ENCODE measurements at places on chromosomes 4 and X. TPM values are rescaled to one million over a fixed set of nuclear protein-coding genes. Genes with fewer than 3 reads are reported as not detected.
A peak's percentile ranks its signal among the peaks of the same experiment; 100 is the strongest.

- no peak for DNase-seq
Observed at GRCh38 chr4:8000721-8001491, 61.2 kb upstream of the AFAP1 start.

GRCh38 chrX:132631579-132632232 lies 142.9 kb upstream of the MBNL3 start:
- DNase-seq: no peak

DNA sequence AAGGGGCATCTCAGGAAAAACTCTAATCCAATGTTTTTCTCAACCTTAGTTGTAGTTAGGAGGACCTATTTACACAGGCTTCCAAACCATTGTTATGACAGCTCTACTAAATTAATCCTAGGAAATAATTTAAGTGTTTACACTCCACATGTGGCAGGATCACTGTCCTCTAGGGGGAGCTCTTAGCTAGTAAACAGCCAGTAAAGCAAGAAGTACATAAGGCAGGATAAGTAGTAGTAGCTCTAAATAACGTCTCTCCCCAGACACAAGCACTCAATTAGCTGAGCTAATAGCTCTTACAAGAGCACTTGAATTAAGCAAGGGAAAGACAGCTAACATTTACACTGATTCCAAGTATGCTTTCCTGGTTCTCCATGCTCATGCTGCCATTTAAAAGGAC lies 37.3 kb downstream of the NUDT11 start:
- DNase-seq: peak; percentile 30

- no peak for DNase-seq
Observed at GRCh38 chr4:52755426-52755825, 4.2 kb upstream of the ERVMER34-1 start.

DNA sequence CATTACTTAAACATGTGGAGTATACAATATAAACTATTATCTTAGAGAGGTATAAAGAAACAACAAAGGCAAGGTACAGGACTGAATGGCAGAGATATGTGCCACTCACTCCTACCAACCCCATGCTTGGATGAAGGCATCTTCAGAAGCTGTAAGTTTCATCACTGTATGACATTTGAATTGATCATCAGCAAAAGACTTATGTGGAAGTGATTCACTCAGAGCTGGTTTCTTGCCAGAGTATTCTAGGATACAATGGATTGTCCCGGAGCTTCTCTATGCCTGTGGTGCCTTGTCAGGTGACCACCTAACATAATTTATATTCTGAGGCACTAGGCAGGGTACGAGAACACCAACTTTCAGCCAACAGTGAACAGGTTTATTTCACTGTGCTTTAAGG lies 392.2 kb downstream of the PPP1R2C start:
- no peak for DNase-seq

- no peak for DNase-seq
Observed at GRCh38 chr4:61173799-61174198, 26.3 kb upstream of the ADGRL3 start.

DNA sequence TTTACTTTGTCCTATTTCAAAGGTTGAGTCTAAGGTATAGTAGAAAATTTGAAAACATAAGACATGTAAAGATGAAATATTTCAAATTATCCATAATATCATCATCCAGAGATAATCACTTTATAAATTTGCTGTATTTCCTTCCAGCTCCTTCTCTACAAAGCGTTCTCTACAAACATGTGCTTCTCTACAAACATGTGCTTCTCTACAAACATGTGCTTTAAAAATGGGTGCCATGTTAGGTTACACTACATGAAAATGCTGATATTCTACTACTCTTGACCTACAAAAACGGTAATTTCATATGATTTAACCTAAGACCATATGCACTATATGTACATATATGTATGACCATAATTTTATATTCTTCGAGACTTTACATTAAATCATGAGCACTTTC lies 92.0 kb downstream of the FBXW7 start:
- no peak for DNase-seq

DNA sequence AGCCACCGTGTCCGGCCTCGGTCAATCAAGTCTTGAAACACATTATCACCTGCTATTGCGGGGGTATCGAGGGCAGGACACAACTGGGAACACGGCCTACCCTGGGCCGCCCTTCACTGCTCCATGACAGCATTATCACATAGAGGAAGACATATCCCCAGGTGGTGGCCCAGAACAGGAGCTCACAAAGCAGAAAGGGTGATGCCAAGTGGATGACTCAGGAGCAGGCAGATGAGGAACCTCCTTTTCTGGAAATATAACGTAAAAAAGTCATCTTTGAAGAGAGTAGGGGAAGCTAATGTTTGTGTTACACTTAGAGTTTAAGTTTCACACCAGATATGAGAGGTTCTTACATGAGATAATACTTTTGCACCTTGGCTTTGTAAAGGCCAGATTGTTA lies 5.3 kb upstream of the SUPT20HL1 start:
- no peak for DNase-seq

GRCh38 chr4:78650106-78651024 lies 98.8 kb downstream of the ANXA3 start:
- DNase-seq: no peak

- DNase-seq: no peak
Observed at GRCh38 chrX:108642273-108642628, 94.1 kb downstream of the IRS4 start.

- no peak for DNase-seq
Observed at GRCh38 chrX:136094962-136095361, 52.4 kb upstream of the FHL1 start.

The MOB1B gene
- 16.4 TPM for total RNA-seq

The OFD1 gene
- 29.6 TPM for total RNA-seq

The FDCSP gene
- not detected for total RNA-seq

The RAB9B gene
- total RNA-seq: 0.29 TPM

The HTN1 gene
- total RNA-seq: not detected
